Fibroblast of gingiva (primary cell): ENCODE measurements at places on chromosomes 7 and 10.
A peak's percentile ranks its signal among the peaks of the same experiment; 100 is the strongest.

DNA sequence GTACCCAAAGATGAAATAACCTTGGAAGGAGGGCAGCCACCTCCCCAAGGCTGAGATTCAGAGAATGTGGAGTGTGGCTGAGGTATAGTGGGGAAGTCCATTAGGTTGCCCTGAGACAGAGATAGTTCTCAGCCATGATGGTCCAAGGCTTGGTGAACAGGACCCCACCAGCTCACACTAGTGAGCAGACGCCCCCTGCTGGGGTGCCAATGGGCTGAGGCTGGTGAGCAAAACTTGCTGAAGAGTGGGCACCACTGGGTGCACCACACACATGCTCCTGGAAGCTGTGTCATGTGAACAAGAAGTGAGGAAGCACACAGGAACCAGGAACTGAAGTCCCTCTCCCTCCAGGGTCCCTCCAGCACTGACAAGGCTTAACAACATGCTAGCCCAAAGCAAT, 8.9 kb downstream of the FBXL13 start:
- DNase-seq = peak; percentile 20

GRCh38 chr7:3438352-3438751, 137.3 kb downstream of the SDK1 start:
- peak; percentile 4 for DNase-seq

GRCh38 chr10:11381023-11381422, 230.4 kb downstream of the USP6NL start:
- DNase-seq = no peak

GRCh38 chr10:117365612-117366011, 9.6 kb downstream of the PDZD8 start:
- DNase-seq = no peak

DNA sequence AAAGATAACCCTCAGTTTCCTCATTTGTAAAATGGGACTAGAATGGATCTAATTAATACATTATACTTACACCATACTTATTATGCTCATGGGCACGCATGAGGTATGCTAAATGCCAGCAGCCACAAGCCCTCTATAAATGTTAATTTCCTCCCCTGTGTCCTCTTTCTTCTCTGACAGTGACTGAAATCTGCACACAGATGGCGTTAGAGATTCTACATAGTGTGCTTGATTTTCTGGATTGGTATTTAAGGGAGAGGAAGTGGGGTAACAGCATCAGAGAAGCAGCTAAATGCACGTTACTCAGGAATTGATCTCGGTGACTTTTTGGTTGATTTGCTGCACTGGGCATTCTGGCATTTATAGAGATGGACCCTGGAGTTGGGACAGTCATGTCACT, 568.5 kb downstream of the CALN1 start:
- DNase-seq = no peak

DNA sequence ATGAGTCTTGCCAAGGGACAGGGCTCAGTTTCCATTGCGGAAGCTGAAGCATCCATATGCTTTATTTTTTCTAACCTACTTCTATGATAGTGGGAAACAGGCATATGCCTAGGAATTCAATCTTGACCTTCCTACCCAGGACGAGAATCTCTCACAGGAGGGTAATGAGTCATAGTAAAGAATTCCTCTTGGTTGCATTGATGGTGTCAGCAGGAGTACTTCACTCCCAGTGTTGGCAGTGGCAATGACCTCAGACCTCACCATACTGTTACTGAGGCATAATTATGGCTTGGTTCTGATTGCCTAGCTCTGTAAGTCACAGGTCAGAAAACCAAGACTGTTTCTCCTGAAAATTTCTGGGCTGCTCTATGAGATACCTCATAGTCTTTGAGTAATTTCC, 552.9 kb downstream of the ARL4A start:
- peak; percentile 53 for DNase-seq

DNA sequence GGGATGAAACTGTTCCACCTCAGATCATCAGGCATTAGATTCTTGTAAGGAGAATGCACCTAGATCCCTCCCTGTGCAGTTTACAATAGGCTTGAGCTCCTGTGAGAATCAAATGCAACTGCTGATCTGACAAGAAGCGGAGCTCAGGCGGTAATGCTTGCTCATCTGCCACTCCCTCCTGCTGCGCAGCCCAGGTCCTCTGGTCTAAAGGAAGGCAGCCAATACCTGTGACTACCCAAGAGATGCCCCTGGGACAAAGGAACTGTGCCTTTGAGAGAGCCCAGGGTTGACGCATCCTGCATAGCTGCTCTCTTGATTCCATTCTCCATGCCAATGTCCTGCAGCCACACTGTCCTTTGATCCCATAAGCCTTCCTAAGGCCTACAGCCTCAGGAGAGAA, 73.1 kb downstream of the ADCYAP1R1 start:
- DNase-seq = no peak

DNA sequence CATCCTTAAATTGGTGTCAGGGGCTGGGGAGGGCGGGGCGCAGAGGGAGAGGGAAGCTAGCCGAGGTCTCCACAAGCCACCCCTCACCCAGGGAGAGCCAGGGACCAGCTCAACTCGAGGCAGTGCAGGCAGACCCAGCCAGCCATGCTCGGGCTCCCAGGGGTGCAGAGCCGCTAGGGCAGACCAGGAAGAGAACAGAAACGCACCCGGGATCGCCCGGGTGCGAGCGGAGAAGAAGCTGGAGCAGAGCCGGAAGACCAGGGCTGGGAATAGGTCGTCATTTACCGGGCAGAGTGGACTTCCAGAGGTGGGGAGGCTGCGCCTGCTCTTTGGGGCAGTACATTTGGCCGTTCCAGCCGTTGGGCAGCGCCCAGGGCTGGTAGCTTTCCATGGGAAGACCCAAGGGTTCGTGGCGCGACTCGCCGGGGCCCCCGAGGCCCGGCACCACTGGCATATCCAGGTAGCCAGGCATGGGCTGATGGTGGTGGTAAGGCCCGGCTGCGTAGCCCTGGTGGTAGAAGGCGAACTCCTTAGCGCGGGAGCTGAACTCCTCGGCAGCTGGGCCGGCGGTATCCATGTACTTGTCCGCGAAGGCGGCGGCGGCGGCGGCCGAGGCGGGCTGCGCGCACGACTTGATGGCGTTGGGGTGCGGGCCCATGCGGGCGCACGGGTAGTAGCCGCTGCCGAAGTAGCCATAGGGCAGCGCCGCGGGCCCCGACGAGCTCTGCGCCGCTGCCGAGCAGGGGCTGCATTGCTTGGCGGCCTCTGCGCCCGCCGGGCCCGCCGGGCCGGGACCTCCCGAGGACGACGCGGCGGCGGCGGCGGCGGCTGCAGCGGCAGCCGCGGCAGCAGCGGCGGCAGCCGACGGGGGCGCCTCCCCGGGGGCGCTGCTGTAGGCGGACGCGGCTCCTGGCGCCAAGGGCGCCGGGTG, 755 bp downstream of the HOXA13 start:
- no peak for DNase-seq

- no peak for DNase-seq
Measured at GRCh38 chr10:100570506-100570905, 34.8 kb downstream of the HIF1AN start.

- DNase-seq = no peak
Measured at GRCh38 chr10:84846658-84847316, 518.4 kb downstream of the CCSER2 start.

DNA sequence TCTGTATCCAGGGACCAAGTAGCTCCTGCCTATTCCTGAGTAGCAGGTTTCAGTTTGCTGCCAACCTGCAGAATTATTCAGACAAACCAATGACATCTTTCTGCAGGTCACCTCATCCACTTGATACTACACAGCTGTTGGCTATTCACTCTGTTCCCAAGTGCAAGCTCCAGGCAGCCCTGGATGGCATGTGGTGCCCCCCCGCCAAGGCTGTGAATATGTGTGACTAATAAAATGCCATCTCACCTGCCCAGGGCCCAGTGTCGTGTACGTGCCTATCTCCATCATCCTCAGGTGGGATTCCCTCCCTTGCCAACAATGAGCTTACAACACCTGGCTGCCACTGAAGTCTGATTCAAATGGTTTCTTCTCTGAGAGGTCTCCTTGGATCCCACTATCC, 125.8 kb downstream of the RAB11FIP2 start:
- no peak for DNase-seq

DNA sequence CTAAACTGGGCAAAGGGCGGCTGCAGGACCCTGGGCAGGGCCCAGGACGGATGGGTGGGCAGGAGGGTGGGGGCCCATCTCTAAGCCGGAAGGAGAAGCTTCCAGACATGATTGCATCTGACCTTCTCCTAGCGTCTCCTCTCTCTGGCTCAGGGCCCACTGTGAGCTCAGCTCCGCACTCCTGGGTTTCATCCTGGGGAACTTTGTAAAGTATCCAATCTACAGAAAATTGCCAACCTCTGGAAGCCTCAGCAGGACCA, 8.8 kb upstream of the RET start:
- DNase-seq = no peak

GRCh38 chr10:74510594-74510993, 315.8 kb upstream of the KAT6B start:
- DNase-seq = no peak

DNA sequence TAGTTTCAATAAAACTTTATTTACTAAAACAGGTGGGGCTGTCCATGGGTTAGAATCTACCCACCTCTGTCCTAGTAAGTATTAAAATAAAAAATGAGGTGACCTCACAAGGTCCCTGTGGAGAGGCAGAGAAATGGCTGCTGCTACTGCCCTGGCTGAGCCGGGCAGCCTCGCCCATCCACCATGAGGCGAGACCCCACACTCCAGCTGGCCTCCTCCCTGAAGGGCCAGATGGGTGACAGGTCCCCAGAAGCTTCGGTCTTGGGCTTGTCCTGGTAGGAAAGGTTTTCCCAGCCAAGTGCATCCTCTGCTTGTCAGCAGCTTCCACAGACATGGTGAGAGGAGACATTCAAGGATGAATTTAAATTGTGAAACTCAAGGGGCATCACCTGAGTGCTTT, 565.8 kb downstream of the PTPRN2 start:
- no peak for DNase-seq

- DNase-seq = no peak
Measured at GRCh38 chr10:54550016-54550415, 251.0 kb downstream of the PCDH15 start.

DNA sequence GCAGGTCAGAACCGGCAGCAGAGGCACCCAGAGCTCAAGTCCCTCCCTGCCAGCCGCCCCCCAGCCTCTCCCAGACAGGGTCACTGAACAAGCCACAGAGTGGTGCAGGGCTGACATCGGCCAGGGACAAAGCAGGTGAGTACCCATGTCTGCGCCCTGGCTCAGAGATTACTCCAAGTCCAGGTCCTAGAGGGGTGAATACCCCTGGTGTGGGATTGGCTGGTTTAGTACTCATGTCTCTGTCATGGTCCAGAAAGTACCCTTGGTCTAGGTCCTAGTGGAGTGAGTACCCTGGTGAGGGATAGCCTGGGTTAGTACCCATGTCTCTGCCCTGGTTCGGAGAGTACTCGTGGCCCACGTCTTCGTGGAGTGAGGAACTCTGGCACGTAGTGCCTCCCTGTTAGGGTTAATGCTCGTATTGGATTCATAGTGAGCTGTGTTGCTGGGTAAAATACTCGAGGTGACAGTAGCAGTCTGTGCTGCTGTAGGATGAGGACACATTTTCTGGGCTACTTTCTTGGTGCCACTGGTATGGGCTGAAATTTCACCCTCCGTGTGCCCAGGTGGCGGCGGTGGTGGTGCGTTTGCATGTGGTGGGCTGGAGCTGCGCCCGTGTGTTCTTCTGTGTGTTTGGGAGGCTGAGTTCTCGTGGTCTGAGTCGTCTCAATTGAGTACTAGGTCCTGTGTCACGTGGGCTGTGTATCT, 25.5 kb upstream of the KNDC1 start:
- DNase-seq = no peak

DNA sequence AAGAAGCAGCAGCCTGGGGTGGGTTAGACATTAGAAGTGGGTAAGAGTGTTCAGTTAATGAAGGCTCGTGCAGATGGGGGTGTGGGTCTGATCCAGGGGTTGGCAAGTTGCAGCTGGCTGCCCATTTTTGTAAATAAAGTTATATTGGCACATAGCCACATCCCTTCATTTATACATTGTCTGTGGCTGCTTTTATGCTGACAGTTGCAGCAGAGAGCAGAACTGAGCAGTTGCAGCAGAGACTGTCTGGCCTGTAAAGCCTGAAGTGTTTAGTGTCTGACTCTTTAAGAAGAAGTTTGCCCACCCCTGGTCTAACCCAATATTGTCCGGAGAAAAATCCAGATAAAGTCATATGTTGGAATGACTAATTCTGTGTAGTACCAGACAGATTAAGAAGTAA, 38.1 kb downstream of the GLRX3 start:
- DNase-seq = no peak

- peak; percentile 15 for DNase-seq
Measured at GRCh38 chr7:82527851-82528250, 84.3 kb upstream of the CACNA2D1 start.

DNA sequence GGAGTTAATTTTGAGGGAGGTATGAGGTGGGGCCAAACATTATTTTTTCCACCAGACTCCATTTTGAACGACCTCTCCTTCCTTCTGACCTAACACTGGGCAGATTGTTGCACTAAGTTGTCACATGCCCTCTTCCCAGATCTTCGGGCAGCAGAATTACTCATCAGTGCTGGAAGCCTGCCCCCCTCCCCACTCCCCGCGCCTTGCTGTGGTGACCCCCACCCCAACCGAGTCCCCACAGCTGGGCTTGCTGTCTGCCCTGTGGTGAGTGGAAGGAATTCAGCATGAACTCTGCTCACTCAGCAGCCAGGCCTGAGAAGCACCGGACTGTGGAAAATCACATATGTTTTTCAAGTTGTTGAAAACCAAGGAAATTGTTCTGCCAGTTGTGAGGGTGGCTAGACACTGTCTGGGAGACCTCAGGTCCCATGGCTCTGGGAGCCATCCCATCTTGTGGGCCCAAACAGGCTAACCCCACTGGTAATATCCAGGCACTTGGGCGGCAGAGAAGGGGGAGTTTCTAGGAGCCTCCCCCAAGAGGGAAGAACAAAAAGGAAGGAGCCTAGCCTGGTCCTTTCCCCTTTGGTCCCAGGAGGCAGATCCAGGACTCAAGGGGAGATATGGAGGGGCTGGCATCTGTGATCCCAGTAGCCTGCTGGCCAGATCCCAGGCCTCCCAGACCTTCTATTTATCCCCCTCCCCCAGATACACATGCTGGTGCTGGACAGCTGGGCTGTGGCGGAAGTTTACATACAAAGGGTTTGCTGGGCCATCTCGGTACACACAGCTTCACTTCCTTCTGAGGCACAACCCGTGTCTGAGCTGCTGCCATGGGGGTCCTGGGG, 3.5 kb upstream of the AEBP1 start:
- DNase-seq = peak; percentile 92

GRCh38 chr7:116772423-116772863, 89.9 kb upstream of the CAPZA2 start:
- DNase-seq = peak; percentile 16
